ENCODE measurements at places on chromosomes 1 and 21.

DNA sequence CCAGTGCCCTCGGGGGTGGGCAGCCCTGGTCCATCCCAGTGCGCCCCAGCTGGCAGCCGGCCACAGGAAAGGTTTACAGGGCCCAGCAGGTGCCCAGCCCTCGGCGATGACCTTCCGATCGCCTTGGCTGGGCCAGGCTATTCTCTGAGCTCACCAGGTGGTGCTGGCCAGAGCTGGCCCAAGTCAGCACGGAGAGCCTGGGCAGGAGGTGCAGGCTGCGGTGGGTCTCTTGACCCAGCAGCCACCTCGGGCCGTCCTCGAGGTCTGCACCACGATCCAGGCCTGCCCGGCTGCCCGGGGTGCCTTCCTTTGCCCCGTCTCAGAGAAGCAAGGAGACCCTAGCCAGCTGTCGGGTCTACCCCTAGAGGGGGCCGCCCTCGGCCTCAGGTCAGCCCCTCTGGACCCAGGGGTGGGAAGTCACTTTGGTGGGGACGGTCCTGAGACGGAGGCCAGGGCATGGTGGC lies 370 bp downstream of the PERM1 start:
- no peak for DNase-seq

GRCh38 chr1:57963581-57963980 lies 539.7 kb upstream of the DAB1 start:
- no peak for DNase-seq

DNA sequence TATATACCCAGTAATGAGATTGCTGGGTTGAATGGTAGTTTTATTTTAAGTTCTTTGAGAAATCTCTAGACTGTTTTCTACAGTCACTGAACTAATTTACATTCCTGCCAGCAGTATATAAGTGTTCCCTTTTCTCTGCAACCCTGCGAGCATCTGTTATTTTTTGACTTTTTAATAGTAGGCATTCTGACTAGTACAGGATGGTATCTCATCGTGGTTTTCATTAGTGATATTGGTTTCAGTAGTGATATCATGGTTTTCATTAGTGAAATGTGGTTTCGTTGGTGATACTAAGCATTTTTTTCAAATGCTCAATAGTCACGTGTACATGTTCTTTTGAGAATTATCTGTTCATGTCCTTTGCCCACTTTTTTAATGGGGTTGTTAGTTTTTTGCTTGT lies 316.8 kb downstream of the PTBP2 start:
- DNase-seq: no peak

GRCh38 chr1:56953386-56953785 lies 12.4 kb downstream of the C8B start:
- DNase-seq: no peak

- no peak for DNase-seq
These were observed 2.1 kb downstream of the F3 start for GRCh38 chr1:94539496-94539895.

- DNase-seq: no peak
These were observed 52.7 kb upstream of the EIF4G3 start for GRCh38 chr1:21229246-21230000.

- no peak for DNase-seq
These were observed 115.6 kb upstream of the KAZN start for GRCh38 chr1:14482784-14483450.

DNA sequence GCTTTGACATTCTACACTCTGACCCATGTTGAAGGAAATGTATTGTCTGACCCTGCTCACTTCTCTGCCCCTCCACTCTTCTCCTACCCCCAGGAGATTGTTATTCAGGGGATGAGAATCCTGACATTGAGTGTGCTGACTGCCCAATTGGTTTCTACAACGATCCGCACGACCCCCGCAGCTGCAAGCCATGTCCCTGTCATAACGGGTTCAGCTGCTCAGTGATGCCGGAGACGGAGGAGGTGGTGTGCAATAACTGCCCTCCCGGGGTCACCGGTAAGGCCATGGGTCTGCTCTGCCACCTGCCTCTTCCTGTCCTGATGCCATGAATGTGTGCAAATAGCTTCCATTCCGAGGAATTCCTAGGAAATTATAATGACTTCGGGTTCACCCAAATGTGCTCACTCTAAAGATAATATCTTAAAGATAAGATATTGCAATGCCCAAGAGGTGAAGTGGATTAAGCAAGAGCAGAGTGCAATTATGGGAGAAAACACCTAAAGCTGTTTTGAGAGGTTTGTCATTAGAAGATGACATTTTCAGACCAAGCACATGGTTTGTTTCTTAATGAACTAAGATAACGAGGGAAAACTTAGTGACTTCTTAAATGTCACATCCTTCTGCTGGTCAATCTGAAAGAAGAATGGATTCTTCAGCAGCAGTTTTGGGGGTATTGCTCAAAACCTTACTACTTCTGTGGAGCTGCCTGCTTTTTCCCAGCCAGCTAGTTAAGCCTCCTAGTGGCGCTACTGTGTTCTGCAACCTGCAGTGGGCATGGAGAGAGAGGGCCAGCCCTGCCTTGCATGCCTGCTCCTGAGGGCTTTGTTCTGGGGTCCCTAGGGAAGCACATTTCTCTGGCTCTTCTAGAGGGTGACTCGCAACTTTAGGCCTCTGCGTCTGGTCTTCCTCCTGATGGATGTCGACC lies 41.6 kb downstream of the LAMC2 start:
- no peak for DNase-seq

GRCh38 chr1:212232090-212232489 lies 53.1 kb upstream of the PPP2R5A start:
- DNase-seq: no peak

DNA sequence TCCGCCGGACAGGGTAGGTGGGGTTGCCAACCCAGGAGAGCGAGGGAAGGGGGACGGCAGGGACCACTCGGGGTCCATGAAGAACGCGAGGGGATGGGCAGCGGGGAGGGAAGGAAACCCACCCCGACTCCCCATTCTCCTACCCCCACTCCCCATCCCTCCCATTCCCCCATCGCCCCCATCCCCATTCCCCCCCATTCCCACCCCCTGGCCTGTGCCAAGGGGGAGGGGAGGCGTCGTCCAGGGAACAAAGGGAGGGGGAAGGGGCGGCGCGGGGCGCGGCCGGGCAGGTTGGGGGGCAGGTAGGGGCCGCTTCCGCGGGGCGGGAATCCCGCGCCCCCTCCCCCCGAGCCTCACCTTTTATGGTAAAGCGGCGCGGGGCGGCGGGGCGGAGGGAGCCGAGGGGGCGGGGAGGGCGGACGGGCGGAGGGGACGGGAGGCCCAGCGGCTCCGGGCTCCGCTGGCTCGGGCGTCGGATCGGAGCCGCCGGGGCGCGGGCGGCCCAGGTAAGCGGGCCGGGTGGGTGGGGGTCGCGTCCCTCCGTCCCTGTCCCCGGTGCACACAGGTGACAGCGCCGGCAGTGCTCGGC lies at the start of gene FBLIM1:
FBLIM1 (plus strand) TSS at position 453 of the 589 bp plus-strand sequence. CDS start 6,189 bp downstream, outside the sequence.
- DNase-seq: no peak

DNA sequence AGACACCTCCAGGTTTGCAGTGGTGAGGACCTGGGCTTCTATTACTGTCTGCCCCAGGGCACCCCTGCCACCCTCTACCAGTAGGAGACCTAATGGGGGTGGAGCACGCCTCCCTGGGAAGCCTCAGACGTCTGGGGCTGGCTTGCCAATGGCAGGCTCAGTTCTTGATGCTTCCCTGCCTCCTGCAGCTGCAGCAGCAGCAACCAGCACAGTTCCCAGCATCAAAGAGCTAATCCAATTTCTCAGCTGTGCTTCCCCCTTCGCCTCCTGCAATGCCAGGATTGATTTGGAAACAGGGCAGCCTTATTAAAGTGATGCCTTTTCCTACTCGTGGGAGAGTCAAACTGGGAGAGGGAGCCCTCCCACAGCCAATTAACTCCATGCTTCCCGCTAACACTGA lies 8.2 kb downstream of the SYT2 start:
- no peak for DNase-seq

- DNase-seq: no peak
These were observed 68.0 kb downstream of the FAAP20 start for GRCh38 chr1:2126331-2127186.

DNA sequence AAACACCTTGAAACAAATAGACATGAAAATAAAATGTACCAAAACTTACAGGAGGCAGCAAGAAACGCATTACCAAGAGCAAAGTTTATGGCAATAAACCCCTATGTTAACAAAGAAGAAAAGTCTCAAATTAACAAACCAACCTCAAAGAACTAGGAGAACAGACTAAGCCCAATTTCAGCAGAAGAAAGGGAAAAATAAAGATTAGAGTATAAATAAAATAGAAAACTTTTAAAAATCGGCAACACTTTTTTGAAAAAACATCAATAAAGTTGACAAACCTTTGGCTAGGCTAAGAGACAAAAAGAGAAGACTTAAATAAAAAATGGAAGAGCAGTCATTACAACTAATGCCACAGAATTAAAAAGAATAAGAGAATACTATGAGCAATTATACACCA lies 42.7 kb downstream of the SLC30A10 start:
- DNase-seq: no peak

DNA sequence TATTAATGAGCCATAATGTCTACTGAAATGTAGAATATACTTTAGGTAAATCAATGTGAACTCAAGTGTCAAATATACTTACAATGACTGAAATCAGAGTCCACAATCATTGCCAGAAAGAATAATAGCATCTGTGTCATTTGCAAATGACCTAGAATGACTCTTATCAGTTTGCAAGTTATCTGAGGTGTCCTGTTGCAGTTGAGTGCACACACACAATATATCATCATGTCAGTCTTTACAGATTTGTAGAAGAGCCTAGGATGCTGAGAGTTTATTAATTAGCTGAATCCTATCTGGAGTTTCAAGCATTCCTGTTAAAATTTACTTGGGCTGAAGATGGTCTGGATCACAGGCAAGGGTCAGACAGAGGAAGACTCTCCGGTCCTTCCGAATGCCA lies 324.0 kb upstream of the GREM2 start:
- no peak for DNase-seq

GRCh38 chr1:231359113-231359512 lies 21.0 kb downstream of the SPRTN start:
- DNase-seq: no peak

DNA sequence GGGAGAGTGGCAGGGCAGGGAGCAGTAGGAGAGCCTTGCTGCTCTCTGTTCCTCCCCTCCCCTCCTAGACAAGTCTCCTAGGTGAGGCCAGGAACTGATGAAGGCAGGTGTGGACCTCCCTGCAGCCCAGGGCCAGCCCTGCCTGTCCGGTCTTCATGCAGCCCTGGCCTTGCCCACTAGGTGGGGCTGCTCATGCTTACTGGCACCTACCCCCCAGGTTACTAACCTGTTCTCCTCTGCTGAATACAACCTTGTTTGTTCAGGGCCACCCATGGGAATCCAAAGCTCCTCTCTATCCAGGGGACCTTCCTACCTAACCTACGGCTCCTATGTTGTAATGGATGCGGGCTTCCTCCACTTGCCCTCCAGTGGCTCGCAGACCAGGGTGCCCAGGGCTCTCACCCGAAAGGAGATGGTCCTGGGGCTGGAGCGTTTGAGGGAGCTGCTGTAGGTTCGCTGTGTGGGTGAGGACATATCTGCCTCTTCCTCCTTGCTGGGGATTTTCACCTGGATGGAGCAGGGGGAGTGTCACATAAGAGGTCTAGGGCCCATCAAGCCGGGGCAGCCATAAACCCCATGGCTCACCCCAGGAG lies 7.9 kb upstream of the TNNT2 start:
- no peak for DNase-seq

DNA sequence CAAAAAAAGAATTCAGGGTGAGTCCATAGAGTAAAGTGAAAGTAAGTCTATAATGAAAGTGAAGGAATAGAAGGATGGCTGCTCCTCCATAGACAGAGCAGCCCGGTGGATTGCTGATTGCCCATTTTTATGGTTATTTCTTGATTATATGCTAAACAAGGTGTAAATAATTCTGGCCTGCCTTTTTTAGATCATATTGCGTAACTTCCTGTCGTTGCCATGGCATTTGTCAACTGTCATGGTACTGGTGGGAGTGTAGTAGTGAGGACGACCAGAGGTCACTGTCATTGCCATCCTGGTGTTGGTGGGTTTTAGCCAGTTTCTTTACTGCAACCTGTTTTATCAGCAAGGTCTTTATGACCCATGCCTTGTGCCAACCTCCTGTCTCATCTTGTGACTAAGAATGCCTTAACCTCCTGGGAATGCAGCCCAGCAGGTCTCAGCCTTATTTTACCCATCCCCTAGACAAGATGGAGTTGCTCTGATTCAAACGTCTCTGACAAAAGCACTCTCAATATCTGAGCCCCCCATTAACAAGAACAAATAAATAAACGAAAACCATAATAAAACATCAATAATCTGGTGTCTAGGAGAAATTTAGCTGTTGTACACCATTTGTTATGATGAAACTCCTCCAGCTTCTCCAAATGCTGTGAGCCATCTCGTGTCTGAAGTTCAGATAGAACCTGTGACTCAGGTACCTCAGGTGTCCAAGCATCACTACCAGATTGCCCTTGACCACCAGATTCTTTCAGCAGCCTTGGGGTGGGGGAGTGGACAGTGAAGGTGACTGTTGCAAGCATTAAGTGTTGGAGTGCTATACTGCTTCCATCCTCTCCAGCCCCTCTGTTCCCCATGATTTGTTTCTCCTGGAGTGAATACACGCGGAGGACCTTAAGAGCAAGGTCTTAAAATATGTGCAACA lies 36.0 kb downstream of the EBNA1BP2 start:
- no peak for DNase-seq

DNA sequence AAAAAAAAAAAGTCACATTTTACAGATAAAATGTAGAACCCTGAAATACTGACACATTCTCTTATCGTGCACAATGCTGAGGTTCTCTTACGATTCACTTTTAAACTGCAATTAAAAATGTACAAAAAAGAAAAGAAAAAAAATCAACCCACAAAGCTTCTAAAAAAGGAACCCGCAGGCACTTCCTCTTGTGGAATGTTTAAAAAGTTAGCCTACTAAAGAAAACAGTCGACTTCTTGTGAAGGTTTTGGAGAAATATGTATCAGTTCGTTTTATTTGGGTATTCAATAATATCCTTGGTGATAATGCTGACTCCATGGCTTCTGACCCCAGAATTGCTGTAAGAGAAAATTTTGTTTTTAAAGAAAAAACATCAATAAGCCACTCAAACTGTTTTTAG lies 10.2 kb downstream of the HNRNPU start:
- DNase-seq: no peak

DNA sequence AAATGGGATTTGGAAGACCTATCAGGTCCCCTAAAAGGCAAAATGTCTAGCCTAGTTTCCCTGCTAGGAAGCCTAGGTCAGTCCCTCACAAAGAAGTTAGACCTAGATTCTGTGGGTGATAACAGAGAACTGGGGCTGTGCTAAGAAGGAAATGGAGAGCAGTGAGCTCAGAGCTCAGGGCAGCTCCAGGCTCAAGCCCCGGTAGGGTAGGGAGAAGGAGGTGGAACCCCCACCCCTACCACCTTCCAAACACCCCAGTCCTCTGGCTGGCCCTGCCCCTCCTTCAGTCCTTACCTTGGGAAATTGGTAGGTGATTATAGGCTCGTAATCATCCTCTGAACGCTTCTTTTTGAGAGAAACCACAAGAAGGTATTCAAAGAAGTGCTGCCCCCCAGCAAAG lies 1.1 kb downstream of the DENND2D start:
- DNase-seq: no peak

- no peak for DNase-seq
These were observed 3.2 kb upstream of the PROX1 start for GRCh38 chr1:213984387-213985208.
